ENCODE measurements at places on chromosomes 6 and 20.

DNA sequence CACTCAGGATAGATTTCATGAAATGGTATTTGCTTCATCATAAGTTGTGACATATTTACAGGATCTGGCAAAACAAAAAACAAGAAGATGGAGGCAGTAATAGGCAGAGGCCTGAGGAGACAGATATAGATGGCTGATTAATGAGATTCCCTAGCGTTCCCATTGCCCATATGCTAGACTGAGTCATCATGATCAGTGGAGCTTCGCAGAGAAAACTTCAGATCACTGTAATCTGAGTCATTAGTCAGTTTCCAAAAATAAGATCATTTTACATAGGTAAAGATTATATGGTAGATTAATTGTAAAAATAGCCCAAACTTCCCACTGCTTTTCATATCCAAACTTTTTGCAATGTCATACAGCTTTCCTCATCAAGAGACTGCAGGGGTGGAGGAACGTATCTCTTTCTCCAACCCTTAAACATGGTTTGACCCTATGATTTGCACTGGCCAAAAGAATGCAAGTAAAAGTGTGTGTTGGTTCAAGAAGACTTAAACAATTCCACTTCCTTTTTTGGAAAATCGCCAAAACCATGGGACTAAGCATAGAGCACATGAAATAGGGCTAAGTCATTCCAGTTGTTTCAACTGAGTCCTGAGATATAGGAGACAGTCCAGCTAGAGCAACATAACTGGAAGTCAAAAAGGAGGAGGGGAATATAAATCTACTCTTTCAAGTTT is 626.0 kb downstream of the RNF144B start:
- DNase-seq: no peak

- DNase-seq: no peak
These were observed 95.6 kb upstream of the SLC35B3 start for GRCh38 chr6:8530785-8531435.

- no peak for DNase-seq
These were observed 16.4 kb upstream of the KIFC1 start for GRCh38 chr6:33375143-33375671.

DNA sequence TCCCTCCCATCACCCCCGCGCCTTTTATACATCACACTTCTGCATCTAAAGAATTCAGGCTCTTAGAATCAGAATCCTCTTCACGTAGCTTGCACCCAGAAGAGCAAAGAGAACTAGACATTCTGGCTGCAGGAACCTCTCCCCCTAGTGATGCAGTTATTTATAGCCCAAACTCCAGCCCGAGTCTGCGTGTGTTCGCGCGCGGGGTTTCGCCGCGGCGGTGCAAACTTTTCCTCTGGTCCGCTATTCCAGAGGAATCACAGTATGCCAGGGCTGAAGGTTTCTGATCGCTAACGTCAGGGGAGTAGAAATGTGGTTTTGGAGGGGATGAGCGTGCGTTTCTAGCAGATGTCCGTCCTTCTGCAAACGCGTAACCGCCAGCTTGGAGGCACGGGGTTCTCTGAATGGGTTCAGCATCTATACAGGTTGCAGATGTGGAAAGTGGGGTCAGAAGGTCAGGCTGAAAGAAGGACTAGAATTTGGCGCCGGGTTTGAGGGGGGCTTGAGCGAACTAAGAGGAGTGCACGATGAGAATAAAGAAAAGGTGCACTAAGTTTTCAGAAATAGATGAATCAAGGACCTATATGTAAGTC is 1.8 kb downstream of the EPHA7 start:
- DNase-seq: no peak

DNA sequence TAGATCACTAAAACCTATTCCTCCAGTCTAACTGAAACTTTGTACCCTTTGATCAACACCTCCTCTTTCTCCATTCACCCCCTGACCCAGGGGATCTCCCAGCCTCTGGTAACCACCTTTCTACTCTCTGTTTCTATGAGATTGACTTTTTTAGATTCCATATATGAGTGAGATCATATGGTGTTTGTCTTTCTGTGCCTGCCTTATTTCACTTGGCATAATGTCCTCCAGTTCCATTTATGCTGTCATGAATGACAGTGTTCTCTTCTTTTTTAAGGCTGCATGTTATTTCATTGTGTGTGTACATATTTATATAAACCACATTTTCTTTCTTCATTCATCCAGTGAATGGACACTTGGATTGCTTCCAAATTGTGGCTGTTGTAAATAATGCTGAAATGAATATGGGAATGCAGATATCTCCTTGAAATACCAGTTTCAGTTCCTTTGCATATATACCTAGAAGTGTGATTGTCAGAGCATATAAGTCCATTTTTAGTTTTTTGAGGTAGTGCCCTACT is 57.7 kb downstream of the DHX35 start:
- DNase-seq: no peak

- DNase-seq: no peak
These were observed 339.0 kb upstream of the ZFP64 start for GRCh38 chr20:52530571-52530970.

DNA sequence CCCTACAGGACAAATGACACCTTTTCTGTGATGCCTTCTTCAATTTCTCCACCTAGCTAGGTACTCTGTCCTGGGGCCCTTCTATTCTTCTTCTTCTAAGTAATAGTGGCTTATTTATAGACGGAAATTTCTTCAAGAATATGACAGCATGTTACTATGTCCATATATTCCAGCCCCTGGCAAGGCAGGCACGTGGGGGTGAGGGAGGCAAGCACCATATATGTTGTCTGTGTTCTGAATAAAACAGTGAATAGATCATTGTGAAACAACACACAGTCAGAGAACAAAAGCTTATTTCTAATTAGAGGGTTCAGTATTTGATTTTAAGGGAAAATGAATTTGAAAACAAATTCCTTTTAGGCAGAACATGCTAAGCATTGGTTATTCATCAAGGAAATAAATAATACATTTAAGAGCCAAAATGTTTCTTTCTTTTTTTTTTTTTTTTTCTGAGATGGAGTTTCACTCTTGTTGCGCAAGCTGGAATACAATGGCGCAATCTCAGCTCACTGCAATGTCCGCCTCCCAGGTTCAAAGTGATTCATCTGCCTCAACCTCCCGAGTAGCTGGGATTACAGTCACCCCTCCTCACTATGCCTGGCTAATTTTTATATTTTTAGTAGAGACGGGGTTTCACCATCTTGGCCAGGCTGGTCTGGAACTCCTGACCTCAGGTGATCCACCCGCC is 6.2 kb downstream of the HEBP2 start:
- DNase-seq: no peak

GRCh38 chr6:6105472-6106036 is 98.8 kb upstream of the NRN1 start:
- DNase-seq: no peak

- no peak for DNase-seq
These were observed 10.6 kb downstream of the PDYN start for GRCh38 chr20:1983301-1983700.

DNA sequence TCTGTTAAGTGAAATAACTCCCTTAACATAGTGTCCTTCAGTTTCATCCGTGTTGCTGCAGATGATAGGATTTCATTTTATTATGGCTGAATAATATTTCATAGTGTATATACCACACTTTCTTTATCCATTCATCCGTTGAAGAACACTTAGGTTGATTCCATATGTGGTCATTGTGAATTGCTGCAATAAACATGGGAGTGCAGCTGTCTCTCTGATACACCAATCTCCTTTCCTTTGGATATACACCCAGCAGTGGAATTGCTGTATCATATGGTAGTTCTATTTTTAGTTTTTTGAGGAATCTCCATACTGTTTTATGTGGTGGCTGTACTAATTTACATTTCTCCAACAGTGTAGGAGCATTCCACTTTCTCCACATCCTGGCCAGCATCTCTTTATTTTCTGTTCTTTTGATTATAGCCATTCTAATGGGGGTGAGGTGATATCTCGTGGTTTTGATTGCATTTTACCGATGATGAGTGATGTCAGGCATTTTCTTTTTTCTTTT is 193.2 kb downstream of the SLC16A10 start:
- DNase-seq: no peak

Data from renal cortex interstitium (tissue), 15 donors.